ENCODE measurements at places on chromosomes 12 and 14. TPM values are rescaled to one million over a fixed set of nuclear protein-coding genes. Genes with fewer than 3 reads are reported as not detected.

- no peak for DNase-seq
- no peaks in the 10 kb centered on the region for H3K36me3 ChIP-seq
- peaks cover 18% of the 10 kb centered on the region for H3K27me3 ChIP-seq
- no peaks in the 10 kb centered on the region for H3K4me1 ChIP-seq
- no peak overlapping the region for H3K27ac ChIP-seq
These were observed 3.9 kb downstream of the ANKRD33 start for GRCh38 chr12:51891843-51892242.

DNA sequence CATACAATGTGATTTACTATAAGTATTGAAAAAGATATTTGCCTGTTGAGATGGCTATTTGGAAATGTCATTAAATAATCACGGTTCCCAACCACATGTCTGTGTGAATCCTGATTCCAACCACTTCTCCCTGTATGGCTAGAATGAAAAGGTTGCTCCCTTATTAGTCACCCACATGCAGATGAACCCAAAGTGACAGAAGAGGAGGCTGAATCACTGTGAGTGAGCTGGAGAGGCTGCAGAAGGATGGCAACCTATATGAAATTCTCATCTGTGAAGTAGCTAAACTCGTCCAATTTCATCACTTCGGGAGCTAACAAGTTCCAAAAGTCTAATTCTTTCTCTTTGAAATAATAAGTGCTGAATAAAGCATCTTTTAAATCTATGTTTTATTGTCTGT, 300.5 kb downstream of the PRKD1 start:
- H3K4me3 ChIP-seq: no peak overlapping the region
- no peaks in the 10 kb centered on the region for H3K36me3 ChIP-seq
- no peak overlapping the region for H3K27ac ChIP-seq
- no peak for DNase-seq
- no peaks in the 10 kb centered on the region for H3K4me1 ChIP-seq
- no peaks in the 10 kb centered on the region for H3K27me3 ChIP-seq

DNA sequence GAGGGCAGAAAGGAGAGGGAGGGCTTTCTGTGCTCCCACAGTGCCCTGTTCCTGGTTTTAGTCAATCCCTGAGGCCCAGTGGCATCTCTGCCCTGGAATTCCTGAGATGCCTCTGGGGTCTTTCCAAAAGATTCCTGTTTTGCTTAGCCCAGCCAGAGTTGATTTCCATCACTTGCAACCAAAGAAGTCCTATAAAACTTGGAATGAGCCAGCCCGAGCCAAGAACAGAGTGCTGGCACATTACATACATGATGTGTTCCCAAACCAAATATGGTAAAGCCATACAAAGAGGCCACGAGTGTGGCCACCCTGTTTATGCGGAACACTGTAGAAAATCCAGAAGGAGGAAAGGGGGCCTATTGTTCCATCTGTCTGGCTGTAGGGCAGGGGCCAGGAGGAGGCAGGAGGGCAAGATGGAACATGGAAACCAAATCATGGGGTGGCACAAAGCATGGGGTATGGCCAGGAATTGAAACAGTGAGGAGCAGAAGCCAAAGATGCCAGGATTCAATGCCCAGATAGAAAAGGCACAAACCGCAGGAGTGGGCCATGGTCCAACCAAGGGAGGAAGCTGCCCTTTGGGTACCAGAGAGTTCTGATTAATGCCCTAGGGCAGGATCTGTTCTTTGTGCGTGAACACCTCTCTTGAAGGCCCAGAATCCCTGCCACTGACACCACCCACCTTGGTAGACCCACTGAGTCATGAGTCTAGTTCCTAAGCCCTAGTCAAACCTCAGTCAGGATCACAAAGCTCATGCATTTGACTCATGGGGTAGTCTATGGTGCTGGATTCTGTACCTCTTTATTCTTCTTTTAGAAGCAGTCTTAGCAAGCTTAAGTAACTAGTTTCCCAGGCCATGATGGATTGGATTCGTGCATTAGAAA, 75.2 kb downstream of the LRRC74A start:
- H3K27me3 ChIP-seq: no peaks in the 10 kb centered on the region
- H3K4me1 ChIP-seq: no peaks in the 10 kb centered on the region
- H3K4me3 ChIP-seq: no peak overlapping the region
- H3K36me3 ChIP-seq: no peaks in the 10 kb centered on the region

- H3K36me3 ChIP-seq: no peaks in the 10 kb centered on the region
- peak overlapping the region; percentile 49 for H3K27ac ChIP-seq
- H3K27me3 ChIP-seq: no peaks in the 10 kb centered on the region
- no peak for DNase-seq
- peaks cover 20% of the 10 kb centered on the region for H3K4me1 ChIP-seq
These were observed 23.1 kb downstream of the ABCB9 start for GRCh38 chr12:122943196-122943595.

DNA sequence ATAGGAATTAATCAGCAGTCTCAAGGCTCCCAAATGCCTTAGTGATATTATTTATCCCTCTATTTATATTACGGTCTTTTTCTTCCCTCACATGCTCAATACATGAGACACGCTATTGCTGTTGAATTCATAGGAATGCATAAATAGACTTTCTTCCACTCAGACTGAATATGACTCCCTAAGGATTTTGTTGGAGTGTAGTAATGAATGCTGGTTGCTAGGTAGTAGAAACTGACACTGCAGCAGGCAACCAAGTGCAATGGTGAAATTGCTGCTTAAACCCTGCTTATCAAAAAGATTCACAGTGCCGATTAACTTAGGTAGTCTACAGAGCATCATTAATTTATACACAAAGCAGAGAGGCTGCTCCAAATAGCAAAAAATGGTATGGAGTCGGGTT, 168.2 kb downstream of the KCNC2 start:
- H3K4me1 ChIP-seq: no peaks in the 10 kb centered on the region
- H3K4me3 ChIP-seq: no peak overlapping the region
- no peak overlapping the region for H3K27ac ChIP-seq
- no peak for DNase-seq
- no peaks in the 10 kb centered on the region for H3K36me3 ChIP-seq
- H3K27me3 ChIP-seq: no peaks in the 10 kb centered on the region

GRCh38 chr14:81727218-81727617, 193.6 kb upstream of the SEL1L start:
- H3K36me3 ChIP-seq: no peaks in the 10 kb centered on the region
- no peak overlapping the region for H3K4me3 ChIP-seq
- H3K27me3 ChIP-seq: no peaks in the 10 kb centered on the region
- DNase-seq: no peak
- H3K4me1 ChIP-seq: peaks cover 11% of the 10 kb centered on the region

GRCh38 chr12:24668563-24668962, 280.3 kb downstream of the BCAT1 start:
- no peak overlapping the region for H3K4me3 ChIP-seq
- H3K27me3 ChIP-seq: no peaks in the 10 kb centered on the region
- no peaks in the 10 kb centered on the region for H3K4me1 ChIP-seq
- H3K36me3 ChIP-seq: no peaks in the 10 kb centered on the region
- no peak for DNase-seq

DNA sequence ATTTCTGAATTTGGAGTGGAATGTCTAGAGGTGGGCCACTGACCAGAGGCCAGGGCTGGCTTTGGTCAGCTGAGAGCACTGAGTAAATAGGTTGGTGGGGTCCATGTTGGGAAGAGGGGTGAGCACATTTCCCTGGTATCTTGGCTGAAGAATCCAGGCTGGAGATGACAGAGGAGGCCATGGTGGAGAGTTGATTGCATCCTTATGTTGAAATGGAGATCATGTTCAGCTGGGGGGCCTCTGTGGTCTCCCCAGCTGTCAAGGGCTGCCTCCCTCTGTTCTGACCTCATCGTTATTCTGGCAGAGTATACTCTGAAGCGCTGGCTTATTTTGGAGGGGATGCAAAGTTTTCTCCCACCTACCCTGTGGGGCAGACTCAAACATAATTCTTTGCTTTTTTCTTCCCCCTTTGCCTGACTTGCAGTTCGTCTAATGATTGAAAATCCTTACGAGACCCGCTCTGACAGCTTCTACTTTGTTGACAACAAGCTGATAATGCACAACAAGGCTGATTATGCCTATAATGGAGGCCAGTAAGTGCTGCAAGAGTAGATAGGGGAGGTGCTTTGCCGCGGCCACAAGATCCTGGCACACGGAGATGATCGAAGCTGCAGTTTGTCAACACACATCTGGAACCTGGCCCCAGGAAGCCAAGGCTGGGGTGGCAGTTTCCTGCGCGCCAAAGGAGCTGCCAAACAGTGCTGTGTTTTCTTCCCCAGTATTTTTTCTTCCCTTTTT, 6.0 kb upstream of the ACADS start:
- peaks cover 1% of the 10 kb centered on the region for H3K4me1 ChIP-seq
- H3K4me3 ChIP-seq: no peak overlapping the region
- H3K36me3 ChIP-seq: peaks cover 66% of the 10 kb centered on the region
- no peak overlapping the region for H3K27ac ChIP-seq
- no peak for DNase-seq
- no peaks in the 10 kb centered on the region for H3K27me3 ChIP-seq

- H3K4me3 ChIP-seq: no peak overlapping the region
- H3K27me3 ChIP-seq: no peaks in the 10 kb centered on the region
- DNase-seq: no peak
- H3K36me3 ChIP-seq: no peaks in the 10 kb centered on the region
- H3K4me1 ChIP-seq: no peaks in the 10 kb centered on the region
- no peak overlapping the region for H3K27ac ChIP-seq
These were observed 22.3 kb downstream of the SLC38A4 start for GRCh38 chr12:46803517-46803916.

DNA sequence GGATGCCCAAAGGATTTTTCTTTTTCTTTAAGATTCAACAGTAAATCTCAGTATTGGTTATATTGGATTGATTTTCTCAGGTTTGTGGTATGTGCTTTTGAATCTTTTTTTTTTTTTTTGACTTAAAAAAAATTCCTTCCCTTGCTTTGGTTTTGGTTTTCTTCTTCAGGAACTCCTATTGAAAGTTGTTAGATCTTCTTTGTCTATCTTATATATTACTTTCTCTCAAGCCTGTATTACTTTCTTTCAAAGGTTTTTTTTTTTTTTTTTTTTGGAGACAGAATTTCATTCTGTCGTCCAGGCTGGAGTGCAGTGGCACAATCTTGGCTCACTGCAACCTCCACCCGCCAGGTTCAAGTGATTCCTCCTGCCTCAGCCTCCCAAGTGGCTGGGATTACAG, 21.9 kb downstream of the PPP4R4 start:
- H3K27me3 ChIP-seq: no peaks in the 10 kb centered on the region
- no peak overlapping the region for H3K27ac ChIP-seq
- H3K4me1 ChIP-seq: no peaks in the 10 kb centered on the region
- H3K4me3 ChIP-seq: no peak overlapping the region
- no peaks in the 10 kb centered on the region for H3K36me3 ChIP-seq
- no peak for DNase-seq

GRCh38 chr12:71846322-71846940, 6.9 kb downstream of the TBC1D15 start:
- H3K36me3 ChIP-seq: no peaks in the 10 kb centered on the region
- no peak for DNase-seq
- no peak overlapping the region for H3K27ac ChIP-seq
- H3K4me3 ChIP-seq: no peak overlapping the region

- no peaks in the 10 kb centered on the region for H3K4me1 ChIP-seq
- H3K4me3 ChIP-seq: no peak overlapping the region
- no peak overlapping the region for H3K27ac ChIP-seq
- no peaks in the 10 kb centered on the region for H3K27me3 ChIP-seq
- DNase-seq: no peak
These were observed 83.2 kb downstream of the SPPL3 start for GRCh38 chr12:120820884-120821510.

- no peaks in the 10 kb centered on the region for H3K36me3 ChIP-seq
- no peak overlapping the region for H3K4me3 ChIP-seq
- no peak for DNase-seq
- no peaks in the 10 kb centered on the region for H3K27me3 ChIP-seq
These were observed 241.4 kb downstream of the BMP4 start for GRCh38 chr14:53715193-53715721.

DCN gene
- total RNA-seq: 1,546 TPM

OR6C70 gene
- total RNA-seq: not detected

Data from sigmoid colon (tissue), 7 donors.